ENCODE measurements at places on chromosomes 2 and 18.

GRCh38 chr18:73908323-73908722, 239.3 kb downstream of the FBXO15 start:
- DNase-seq = peak; percentile 25

- no peak for DNase-seq
Observed at GRCh38 chr18:78789850-78790249, 189.8 kb upstream of the SALL3 start.

GRCh38 chr2:9356261-9356660, 67.1 kb downstream of the ITGB1BP1 start:
- DNase-seq = no peak

GRCh38 chr18:25795213-25795612, 295.2 kb downstream of the SS18 start:
- no peak for DNase-seq

GRCh38 chr2:239365071-239365781, 35.6 kb downstream of the HDAC4 start:
- DNase-seq = no peak

DNA sequence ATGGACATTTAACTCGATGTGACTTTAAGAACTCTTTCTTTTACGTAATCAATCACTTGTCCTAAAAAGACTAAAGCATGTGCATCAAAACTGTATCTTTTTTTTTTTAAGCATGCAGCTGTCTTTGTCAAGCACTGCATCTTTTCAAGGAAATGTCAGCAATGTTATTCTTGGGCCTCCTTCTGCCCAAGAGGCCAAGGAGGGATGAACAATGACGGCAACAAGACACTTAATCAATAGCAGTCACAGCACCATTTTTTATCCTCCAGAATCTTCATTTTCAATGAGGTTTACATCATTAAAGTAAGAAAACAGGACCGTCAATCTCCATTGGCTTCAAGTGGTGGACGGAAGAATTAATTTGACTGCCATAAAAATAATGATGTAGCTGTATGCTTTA, 253.8 kb downstream of the AFF3 start:
- no peak for DNase-seq

GRCh38 chr2:73114273-73114867, 1.6 kb upstream of the RAB11FIP5 start:
- DNase-seq = no peak

GRCh38 chr2:43905371-43905803, 66.6 kb downstream of the ABCG8 start:
- no peak for DNase-seq

DNA sequence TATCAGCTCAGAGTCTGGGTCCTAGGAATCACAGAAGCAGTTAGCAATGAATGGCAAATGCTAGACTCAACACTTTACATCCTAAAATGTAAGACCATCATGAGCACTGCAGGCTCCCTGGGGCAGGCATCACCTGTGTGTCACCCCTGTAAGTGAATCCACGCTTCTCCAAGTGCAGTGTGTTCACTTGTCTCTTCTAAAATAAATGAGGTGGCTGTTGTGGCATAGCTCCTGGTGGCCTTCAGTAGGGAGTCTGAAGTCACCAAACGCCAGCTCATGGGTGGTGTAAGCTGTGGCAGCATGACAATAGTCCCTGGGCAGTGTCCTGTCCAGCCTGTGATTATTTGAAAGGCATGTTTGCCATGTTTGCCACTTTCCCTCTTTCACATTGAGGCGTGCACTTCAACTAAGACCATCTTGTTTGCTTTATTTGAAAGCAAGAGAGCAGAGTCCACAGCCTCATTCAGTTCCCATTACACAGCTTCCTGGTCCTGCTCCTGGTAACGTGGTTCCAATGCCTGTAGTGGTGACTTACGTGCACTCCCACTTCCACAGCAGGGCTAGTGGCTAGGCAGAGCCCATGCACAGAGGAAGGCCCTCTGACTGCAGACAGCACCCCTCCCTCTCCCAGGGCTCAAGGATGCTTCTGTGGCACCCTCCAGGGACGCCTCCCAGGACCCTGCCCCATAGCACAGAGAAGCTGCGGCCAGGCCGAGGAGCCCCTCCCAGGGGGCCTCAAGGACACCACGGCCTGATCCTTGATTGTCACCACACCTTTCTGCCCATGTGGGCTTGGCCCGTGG, 24.3 kb downstream of the COA5 start:
- no peak for DNase-seq

DNA sequence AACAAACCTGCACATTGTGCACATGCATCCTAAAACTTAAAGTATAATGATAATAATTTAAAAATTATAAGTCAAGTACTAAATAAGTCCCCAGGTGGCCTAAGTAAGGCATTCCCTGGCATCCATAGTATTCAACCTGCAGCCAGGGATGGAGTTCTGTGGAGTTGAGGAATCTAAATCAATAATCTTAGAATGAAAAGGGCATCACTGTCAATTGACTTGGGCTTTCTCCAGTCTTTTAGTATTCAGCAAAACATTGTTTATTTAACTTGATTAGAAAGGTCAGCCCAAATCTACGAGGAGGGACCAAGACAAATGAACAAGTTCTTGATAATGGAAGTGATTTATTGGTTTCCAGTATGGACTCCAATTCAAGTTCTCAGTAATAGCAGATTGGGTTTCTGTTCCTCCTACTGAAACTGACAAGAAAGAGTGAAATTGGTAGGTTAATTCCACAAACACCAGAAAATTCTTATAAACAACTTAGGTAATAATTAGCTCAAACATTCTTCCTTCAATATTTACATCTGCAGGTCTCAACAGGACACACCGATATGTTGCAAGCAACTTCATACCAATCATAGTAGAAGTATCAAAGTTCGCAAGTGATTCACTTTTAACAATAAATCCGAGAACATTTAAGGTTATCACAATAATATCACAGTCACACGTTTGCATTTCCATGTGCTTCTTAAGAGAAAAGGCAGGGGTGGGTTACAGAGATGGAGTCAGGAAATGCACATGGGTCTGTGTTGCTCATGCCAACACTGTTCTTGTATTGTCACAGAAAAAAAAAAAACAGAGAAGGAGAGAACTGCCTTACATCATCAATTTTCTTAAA, 51.7 kb upstream of the EHBP1 start:
- DNase-seq = no peak

DNA sequence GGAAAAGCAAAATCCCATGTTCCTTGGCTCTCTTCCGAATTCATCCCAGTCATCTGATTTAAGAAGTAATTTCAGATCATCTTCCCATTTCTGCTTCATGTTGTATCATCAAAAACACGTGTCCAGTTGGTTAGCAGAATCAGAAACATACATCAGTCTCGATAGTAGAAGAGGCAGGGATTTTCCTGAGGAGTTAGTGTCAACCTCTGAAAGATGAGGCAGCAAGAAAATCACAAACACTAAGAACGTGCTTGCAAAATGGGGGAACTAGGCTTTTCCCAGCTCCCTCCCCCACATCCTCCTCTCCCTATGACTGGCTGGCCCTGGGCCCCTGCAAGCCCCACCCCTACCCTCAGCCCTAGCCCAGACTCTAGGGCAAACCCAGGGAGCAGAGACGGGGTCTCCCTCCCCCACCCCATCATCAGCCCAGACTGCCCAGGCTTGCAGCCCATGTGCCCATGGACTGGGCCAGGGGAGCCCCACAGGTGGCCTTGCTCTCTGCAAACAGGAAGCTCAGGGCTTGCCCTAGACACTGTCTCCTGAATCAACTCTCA, 161.0 kb upstream of the ID2 start:
- DNase-seq = peak; percentile 77

- peak; percentile 51 for DNase-seq
Observed at GRCh38 chr2:16281451-16282335, 341.3 kb downstream of the MYCN start.

DNA sequence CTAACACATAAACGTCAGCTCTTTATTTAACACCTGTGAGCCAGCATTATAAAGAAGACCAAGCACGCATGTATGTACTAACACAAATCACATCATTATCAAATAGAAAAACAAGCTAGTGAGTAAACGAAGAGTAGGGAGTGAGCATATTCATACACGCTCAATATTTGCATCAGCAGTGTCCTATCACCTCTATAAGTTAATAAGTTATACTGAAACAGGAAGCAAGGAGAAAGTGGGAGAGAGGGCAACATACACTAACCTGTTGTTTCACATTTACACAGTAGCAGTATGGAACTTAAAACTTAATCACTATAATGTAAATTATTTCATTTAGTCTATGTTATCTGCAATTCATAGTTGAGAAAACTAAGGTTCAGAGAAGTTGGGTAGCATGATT, 321.5 kb upstream of the TANK start:
- DNase-seq = no peak

- DNase-seq = no peak
Observed at GRCh38 chr18:48308755-48309575, 100.2 kb downstream of the ZBTB7C start.

DNA sequence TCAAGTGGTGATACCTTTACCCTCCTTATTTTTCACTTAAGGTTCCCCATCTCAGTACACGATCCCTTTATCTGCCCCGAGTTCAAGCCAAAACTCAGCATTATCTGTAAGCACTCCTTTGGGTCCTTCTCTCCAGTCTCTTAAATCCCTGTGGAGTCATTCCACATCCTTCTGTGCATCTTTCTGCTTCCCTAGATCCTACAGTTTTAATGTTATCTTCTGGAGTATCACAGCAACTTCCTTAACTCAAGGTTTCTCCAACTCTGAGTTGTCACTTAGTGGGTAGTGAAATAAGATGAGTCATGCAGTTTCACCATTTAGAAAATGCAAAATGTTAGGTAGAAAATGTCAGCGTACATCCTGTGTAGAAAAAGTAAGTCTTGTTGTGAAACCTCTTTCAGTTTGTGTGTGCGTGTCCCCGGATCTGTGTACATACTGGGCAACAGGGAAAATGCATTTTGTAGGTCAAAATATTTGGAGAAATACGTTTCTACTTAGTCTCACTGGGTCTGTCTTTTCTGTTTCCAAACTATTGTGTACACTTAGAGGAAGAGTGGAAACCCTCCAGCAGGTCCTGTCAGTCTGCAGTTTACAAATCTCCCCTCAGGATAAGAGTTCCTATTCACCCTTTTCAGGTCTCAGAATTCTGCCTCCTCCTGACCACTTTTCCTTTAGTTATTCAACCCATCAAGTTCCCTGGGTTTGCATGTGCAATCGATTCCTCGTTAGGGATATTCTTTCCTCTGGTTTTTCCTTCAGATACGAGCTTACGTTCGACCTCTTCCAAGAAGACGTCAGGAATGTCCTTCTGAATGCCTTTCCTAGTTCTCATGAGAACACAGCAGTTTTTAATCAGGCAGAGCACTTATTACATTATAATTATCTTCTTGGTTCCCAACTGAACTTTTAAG, 154.8 kb downstream of the TGIF1 start:
- DNase-seq = peak; percentile 94

- DNase-seq = peak; percentile 66
Observed at GRCh38 chr2:206728277-206729199, 10.3 kb upstream of the DYTN start.

- DNase-seq = no peak
Observed at GRCh38 chr2:166239548-166239947, 111.7 kb upstream of the SCN1A start.

DNA sequence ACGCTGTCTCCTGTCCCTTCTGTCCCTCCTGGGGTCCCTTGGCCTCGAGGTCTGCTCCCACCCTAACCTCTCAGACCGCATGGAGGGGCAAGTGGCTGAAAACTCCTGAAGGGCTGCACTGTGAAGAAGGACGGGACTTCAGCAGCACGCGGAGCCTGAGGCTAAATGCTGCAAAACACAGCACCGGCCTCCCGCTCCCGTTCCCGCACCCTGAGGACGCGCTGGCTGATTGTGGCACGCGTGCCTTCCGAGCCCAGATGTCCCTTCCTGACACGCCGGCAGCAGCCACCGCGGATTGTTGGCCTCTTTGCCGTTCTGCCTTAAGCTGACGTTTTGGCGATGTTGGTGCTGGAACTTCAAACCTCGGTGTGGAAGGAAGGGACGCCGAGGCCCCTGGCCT, 125.9 kb upstream of the CTDP1 start:
- no peak for DNase-seq

DNA sequence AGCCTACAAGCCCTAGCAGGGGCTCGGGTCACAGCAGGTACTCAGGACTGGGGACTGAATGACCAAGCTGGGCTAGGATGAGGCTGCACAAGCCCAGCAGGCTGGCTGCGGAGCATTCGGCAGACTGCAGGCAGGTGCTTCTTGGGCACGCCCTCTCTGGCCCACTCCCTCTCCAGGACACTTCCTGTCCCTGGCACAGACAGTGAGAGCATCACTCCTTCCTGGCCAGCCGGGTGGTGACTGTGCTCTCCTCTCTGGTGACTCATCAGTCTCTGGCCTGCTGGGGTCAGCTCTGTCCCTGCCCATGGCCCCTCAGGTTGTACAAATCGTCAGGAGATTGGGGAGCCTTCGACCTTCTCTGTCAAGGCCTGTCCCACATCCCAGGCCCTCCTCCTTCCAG, 22.5 kb downstream of the C1QL2 start:
- no peak for DNase-seq

- no peak for DNase-seq
Observed at GRCh38 chr2:38427936-38428335, 50.9 kb upstream of the ATL2 start.

DNA sequence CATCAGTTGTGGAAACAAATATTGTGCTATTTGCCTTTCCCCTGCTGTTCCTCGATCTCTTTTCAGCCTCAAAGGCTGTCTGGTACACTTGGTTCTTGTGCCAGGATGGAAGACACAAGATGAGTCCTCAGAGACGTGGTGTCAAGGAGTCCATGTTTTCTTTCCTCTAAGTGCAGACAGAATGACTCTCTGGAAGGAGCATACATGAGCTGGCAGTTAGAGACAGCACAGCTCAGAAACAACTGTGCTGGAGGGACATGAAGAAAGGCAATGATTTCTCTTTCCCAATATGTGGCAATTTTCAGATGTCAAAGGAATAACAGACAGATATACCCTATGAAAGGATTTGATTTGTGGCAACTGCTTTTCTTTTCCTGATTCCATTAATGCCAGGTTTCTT, 162.2 kb downstream of the AFF3 start:
- no peak for DNase-seq

DNA sequence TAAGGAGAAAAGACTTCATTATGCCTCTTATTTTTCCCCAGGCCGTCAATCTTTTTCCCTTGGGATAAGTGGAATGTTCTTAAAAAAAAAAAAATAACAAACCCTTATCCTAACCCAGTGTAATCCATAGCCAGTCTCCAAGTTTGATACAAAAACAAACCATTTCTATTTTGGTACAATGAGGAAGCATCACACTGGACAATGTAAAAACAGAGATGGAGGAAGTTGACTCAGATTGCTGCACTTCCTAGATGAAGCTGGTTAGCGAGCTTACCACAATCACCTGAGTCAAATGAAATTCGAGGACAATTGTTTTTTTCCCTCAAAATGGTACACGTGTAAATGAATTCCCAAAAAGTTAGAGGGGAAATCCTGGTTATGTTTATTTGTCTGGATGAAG, 259.7 kb downstream of the TCF4 start:
- DNase-seq = no peak

- DNase-seq = no peak
Observed at GRCh38 chr2:71830497-71831192, 317.0 kb downstream of the CYP26B1 start.

- no peak for DNase-seq
Observed at GRCh38 chr2:167406558-167406957, 518.3 kb downstream of the XIRP2 start.

- DNase-seq = peak; percentile 73
Observed at GRCh38 chr2:55365303-55365702, 54.4 kb downstream of the CCDC88A start.

GRCh38 chr2:10901160-10901939, 10.4 kb upstream of the KCNF1 start:
- peak; percentile 42 for DNase-seq

GRCh38 chr2:150156876-150157275, 330.6 kb downstream of the RND3 start:
- no peak for DNase-seq

GRCh38 chr2:206611736-206612135, 30.6 kb upstream of the FAM237A start:
- DNase-seq = no peak
